ENCODE measurements at places on chromosomes 12 and 14.

DNA sequence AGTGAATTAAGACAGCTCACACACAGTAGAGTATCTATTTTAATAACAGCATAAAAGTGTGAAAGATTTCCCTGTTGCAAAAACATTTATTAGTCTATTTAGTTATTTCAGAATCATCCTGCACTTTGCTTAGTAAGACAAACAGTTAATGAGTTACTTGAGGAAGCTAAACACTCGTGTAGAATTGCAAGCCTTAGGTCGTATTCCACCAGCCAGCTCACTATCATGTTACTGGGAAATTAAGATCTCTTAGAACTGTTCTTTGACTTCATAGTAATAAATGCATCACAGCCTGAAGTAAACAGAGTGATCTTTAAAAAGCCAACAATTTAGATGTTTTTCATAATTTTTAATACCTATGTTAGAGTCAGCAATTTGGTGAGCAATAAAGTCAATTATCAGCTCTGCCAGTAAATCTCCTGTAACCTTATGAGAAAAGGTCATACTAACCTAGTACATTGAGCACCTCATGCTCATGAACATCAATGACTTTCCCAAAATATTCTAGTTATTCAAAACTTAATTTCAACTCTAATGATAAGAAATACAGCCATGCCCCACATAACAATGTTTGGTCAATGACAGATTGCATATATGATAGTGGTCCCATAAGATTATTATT lies 26.7 kb upstream of the ETNK1 start:
- no peak for DNase-seq

DNA sequence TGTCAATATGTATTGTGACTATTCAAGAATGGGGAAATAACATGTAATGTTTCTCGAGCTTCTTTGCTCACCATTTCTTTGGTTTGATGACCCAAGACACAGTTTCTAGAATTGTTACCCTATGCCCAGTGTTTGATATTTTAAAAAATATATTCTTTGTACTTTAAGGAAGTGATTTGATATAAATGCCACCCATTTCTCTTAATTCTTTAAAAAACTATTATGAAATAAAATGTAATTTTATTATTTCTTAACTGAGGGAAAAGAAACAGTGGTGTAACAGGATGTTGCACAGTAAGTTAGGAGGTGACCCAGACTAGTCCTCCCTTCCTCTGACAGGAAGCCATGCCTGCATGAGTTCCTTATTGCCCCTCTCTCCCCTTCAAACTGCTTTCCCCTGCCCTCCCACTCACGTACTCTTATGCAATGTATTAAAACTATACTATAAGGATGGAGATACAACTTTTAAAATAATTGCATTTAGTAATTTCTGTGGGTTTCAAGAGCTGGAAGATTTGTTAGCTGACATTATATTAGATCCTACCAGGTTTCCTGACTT lies 279.4 kb downstream of the TMTC2 start:
- no peak for DNase-seq

- no peak for DNase-seq
Observed at GRCh38 chr12:51005671-51006070, 20.5 kb downstream of the SLC11A2 start.

DNA sequence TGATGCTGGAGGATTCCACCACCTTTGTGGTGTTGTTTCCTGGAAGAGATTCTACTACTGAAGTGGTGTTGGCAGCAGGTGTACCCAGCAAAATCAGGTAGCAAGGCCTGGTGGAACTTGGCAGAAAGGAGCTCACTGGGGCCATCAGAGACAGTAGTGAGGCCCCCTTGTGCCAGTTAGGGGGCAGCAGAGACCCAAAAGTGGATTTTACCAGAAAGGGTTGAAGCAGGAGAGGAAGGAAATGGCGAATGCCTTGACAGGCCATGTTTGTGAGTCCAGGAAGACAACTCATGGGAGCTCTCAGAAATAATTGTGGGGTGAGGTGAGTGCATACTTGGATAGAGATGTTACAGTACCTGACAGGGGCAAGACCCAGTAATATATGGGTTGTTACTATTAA lies 137.7 kb upstream of the FGD4 start:
- DNase-seq = no peak

- DNase-seq = no peak
Observed at GRCh38 chr12:25065035-25065434, 116.1 kb upstream of the BCAT1 start.

GRCh38 chr12:72631926-72632685 lies 359.9 kb downstream of the TRHDE start:
- peak; percentile 83 for DNase-seq

DNA sequence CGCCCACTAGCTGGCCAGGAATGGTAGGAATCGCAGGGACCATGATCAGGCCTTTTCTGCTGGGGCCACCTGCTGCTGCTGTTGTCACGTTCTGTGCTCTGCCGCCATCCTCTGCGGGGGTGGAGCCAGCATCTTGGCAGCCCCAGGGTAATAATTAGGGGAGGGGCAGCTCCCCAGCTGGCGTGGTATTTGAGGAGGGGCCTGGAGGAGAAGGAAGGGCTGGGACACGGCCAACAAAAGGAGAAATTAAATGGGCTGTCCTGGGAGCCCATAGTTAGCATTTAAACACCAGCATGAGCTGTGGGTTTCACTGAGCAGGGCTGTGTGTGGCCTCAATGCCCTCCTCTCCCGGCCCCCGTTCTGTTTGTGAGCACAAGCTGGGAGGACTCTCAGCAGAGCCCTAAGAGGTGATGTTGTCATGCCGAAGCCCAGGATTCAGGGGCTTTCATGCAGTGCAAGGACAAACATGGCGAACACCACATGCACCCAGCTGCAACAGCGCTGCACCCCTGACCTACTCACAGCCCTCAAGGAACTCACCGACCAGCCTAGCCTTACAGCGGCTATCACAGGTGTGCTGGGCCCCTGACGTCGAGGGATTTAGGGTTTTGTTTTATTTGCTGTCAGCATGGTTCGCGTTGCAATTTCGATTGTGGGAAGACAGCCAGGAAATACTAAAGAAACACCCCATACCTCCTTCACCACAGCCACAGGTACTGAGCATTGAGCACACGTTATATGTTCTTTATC lies 324.3 kb downstream of the CACNA1C start:
- peak; percentile 52 for DNase-seq

DNA sequence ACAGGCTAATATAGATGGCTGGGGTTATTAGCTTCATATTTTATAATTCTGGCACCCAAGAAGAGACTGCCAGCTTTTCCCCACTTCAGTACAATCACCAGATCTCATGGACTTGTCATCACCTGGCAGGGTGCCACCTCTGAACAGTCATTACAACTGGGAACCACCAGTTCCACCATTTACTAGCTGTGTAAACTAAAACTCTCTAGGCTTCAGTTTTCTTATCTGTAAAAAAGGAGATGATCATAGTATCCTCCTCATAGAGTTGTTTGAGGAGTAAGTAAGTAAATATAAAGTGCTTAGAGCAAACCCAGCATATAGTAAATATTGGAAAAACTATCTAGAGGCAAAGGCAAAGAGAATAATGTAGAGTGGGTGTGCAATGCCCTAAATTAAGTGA lies 19.3 kb downstream of the CPNE8 start:
- DNase-seq = no peak

GRCh38 chr12:63304887-63305316 lies 153.9 kb upstream of the AVPR1A start:
- no peak for DNase-seq

- no peak for DNase-seq
Observed at GRCh38 chr12:52806821-52807543, 6.9 kb downstream of the KRT4 start.

DNA sequence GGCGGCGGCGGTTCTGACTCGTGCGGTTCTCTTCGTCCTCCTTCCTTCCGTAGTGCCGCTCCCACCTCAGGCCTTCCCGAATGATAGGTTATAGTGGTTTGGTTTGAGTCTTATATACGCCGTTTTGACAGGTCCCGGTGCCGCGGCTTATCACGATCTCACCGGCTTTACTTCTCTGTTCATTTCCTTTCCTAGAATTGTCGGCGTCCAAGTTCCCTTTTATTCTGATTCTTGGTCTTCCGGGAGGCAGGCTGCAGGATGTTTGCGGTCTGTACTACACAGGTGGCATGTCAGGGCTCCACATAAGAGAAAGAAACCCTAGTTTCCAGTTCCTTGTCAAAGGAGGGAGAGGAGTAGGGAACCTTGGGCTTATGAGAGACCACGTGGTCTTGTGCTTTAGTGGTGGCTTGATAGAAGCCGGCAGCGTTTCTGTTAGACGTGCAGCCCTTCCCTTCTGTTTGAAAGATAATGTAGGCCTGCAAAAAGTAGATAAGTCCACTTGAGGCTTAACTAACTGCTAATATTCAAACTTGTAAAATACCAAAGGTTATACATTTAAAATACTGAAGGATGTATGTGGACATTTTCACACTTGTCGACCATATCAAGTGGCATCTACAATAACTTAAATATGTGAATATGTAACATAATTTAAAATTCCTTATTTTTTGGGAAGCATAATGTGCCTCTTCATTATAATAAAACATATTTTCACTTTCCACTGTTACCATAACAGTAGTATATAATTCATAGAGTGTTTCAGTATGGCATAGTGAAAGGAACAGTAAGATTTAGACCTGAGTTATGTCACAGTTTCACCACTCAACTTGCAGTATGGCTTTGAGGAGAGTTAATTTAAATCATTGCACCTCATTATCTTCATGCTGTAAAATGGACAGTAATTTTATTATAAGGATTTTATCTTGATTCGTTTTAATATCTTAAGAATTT lies 804 bp downstream of the USP15 start:
- no peak for DNase-seq

DNA sequence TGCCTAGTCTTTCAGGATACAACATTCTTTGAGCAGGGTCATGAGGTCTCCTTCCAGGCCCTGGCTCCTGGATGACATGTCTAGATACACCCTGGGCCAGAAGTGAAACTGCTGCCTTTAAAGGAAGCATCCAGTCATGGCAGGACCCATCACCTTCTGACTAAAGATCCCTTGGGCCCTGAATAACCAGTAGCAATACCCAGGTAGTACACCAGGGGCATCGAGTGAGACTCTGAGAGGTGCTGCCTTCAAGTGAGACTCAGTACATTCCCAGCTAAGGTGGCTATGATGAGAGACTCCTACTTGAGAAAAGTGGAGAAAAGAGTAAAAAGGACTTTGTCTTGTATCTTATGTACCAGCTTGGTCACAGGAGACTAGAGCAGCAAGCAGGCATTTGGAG lies 23.5 kb downstream of the OR6C68 start:
- no peak for DNase-seq

DNA sequence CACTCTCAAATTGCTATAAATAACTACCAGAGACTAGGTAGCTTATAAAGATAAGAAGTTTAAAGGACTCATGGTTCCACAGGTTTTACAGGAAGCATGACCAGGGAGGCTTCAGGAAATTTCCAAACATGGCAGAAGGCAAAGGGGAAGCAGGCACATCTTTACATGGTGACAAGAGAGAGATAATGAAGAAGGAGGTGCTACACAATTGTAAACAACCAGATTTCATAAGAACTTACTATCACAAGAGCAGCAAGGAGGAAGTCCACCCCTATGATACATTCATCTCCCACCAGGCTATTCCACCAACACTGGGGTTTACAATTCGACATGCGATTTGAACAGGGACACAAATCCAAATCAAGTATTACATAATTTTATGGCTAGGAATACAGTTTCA lies 257.7 kb downstream of the BTG1 start:
- no peak for DNase-seq

- DNase-seq = no peak
Observed at GRCh38 chr14:90970167-90970600, 90.3 kb downstream of the RPS6KA5 start.

GRCh38 chr14:54377501-54377900 lies 19.3 kb upstream of the CDKN3 start:
- no peak for DNase-seq

DNA sequence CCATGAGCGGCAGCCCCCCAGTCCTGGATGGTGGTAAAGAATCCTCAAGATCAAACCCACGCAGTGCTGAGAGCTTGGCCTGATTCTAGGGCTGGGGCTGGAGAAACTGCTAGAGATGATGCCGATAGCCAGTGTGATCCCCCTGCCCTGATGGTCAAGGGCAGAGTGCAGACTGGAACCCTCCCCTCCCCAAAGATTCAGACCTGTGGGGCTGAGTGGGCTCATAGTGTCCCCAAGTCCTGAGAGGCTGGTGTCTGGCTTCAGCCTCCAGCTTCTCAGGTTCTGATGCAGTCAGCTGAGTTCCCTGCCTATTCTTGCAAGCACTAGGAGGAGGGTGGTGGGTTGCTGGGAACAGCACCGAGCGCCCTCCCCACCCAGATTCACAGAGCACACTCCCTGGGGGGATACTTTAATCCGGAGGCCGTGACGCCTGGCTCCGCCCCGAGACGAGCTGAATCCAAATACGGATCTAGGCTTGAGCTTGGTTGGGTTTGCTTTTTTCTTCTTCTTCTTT lies 11.9 kb downstream of the RHOF start:
- DNase-seq = no peak

DNA sequence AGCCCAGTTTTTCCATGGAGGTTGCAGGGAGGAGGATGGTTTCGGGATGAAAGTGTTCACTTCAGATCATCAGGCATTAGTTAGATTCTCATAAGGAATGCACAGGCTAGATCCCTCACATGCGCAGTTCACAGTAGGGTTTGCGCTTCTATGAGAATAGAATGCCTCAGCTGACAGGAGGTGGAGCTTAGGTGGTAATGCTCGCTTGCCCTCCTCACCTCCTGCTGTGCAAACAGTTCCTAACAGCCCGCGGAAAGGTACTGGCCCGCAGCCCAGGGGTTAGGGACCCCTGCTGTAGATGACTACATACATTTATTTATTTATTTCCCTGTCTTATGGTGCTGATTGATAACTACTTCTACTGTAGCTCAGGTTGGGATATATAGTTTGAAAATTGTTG lies 93.2 kb downstream of the FBXO33 start:
- peak; percentile 19 for DNase-seq

DNA sequence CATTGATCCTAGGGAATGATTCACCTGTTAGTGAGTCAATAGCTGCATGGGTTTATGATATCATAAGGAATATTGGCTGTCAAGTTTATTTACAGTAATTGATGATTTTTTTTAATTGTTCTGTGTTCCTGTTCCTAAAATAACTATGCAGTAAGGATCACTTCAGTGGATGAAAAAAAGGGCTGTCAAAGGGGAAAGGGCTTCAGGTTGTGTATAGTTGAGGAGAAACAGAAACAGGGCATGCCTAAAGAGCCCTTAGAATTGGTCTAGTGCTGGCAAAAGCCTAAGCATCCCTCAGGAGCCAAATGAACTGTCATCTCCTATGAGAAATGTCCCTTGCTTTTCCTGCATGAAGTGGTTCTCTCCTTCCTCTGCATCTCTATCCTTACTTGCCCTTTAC lies 444.9 kb downstream of the RMST start:
- DNase-seq = no peak

DNA sequence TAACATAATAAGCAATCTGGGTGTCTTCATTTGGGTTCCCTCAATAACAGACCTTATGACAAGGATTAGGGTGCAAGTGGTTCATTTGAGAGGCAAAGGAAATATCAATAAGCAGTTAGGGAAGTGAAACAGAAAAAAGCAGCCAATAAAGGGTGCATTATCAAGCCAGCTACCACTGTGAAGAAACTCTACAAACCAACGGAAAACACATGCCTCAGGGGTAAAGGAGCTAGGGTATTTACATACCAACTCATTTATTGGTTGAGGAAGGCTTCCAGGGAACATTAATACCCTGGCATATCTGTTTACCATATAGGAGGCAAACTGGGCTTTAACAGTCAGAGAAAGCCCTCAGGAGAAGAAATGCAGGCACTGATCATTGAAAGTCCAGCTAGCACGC lies 22.7 kb upstream of the IFNG-AS1 start:
- no peak for DNase-seq

- DNase-seq = no peak
Observed at GRCh38 chr12:108720757-108721514, 10.4 kb downstream of the CORO1C start.

- DNase-seq = no peak
Observed at GRCh38 chr12:50845021-50845647, 2.4 kb downstream of the TMPRSS12 start.

- DNase-seq = no peak
Observed at GRCh38 chr12:46386360-46386867, 13.8 kb upstream of the SLC38A2 start.

Measured in NCI-H1417 treated with DMSO at 0.1 percent for 48 hours (cell line).